ENCODE measurements at places on chromosomes 12 and 14. TPM values are rescaled to one million over a fixed set of nuclear protein-coding genes. Genes with fewer than 3 reads are reported as not detected.

AKAP6 gene
- polyA plus RNA-seq = 22.9 TPM

PSMC1 gene
- 102 TPM for polyA plus RNA-seq

TMEM229B gene
- polyA plus RNA-seq = 0.25 TPM

TAS2R8 gene
- polyA plus RNA-seq = not detected

- DNase-seq = no peak
These were observed 263.9 kb downstream of the LRIG3 start for GRCh38 chr12:58656254-58657009.

DNA sequence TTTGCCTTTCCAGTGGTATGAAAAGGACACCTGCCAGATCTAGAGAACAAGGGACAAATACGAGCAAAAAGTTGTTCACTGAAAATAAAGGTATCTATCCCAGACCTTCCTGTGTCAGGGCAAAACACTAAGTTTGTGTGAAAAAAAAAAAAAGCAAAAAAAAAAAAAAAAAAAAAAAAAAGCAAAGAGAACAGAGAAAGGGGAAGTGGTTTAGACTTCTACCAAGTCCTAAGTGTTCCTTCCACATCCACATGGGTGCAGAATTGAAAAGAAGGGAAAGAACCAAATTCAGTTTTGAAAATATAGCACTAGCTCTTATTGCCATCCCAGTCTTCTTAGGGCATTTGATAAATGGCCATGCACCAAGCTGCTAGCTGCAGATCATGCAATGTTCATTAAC lies 41.7 kb downstream of the ZCRB1 start:
- no peak for DNase-seq

DNA sequence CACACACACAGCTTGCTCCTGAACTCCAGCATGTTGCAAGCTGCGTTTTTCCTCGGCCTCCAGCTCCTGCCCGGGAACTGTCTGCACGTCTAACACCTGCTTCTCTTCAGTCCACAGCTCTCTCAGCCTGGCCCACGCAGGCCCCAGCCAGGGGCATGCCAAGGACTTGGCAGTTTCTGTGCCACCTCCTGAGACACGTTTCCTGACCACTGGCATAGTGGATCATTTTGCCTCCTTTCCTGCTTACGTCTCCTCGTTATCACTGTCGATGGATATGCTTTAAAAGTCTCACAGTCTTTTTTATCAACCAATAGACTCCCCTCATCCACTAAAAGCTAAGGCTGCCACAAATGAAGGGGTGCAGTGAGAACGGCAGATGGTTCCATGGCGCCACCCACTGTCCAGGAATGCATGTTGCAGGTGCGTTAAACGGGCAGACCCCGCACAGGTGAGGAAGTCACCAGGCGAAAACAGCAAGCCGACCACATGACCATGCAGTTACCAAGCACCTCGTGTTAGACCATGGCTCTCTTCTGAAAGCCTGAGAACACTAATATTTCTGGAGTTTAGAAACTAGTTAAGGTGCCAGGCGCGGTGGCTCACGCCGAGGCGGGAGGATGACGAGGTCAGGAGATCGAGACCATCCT lies 14.7 kb upstream of the TEAD4 start:
- DNase-seq = no peak

GRCh38 chr12:53972722-53973235 lies at the start of gene HOXC11:
TSS of gene HOXC11 (plus strand) at chr12:53973126. CDS start at chr12:53973242, 116 bp downstream.
- no peak for DNase-seq

DNA sequence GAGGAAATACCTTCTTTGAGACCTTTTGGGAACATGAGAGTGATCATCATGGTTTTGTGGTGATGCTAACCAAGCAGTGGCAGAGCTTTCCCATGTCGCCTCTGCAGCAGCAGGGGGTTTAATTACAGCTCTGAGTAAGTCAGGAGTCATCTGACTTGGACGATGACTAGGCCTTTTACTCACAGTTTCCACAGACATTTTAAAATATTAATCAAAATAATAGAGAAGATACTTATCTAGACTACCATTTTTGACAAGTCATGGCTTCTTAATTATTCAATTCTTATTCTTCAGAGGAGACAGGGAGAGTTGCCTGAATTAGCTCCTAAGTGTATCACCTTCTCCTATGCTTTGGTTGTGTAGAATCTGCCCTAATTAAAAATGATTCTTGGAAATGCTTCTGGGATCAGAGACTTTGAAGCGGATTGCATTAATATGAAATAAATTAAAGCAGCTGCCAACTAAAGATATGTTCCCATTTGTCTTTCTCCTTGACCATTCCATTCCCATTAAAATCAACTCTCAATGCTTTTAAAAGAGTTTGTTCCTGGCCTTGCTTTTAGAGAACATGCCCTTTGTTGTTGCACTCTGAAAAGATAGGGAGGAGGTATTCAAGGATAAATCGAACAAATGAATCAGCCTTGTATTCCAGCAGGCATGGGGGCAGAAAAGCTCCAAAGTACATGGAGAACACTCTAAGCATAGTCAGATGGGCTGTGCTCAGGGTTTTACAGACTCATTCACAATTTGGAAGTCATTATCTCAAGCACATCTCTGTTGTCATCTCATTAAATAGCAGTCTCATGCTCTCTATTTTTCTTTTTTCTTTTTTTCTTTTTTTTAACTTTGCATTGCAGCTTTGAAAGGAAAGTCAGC lies 7.7 kb upstream of the IFNG-AS1 start:
- DNase-seq = peak; percentile 77
